ENCODE measurements at places on chromosomes 2 and 18.

DNA sequence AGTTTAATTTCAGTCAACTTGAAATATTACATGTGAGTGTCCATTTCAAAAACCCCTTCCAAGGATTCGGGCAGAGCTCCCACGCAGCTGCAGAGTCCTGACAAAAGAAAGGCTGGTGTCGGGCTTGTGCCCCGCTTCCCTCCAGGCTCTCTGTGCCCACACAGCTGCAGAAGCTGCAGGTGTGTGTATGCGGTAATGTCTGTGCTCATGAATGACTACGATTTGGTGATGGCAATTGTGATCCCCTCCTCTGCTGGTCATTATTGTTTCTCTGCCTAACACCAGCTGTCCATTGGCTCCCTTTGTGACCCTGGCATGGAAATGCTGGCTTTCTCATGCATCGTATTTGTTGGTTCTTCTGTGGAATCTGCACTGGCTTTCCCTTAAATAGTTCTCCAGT, 224.8 kb downstream of the NUP35 start:
- DNase-seq: no peak

DNA sequence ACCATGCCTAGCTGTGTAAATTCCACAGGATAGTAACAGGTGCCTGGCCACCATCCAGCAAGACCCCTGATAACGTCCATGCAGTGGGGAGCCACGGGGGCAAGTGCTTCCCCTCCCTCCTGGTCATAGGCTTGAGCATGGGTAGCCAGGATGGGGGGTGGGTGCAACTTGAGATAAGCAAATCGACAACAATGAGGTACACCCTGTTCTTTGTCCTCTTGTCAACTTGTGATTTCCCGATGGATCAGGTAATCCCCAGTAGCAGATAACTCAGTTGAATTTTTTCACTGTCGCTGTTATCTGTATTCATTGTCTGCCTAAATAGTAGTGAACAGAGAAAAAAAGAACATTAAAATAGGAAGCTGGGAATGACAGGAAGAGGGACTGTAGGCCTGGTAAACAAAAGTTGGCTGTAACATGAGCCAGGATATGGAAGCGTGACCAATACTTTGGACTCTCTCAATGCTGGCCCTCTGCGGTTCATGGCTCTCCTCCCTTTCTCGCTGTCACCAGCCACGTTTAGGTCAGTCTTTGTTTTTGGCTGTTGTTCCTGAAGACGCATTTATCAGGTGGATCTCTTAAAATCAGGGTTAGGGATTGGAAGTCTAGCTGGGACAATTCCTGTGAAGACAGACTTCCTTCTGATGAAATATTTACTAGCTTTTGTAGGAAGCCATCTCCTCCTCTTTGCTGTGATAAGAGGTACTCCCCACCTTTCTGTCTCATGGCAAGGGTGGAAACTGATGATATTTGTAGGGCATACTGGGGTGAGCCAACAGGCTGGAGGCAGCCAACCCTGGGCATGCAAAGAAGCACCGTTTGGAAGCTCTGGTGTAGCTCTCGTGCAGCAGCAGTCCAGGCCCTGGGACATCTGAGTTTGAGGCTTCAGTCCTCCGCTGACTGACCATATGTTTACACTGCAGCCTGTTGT, 42.4 kb downstream of the TCF7L1 start:
- no peak for DNase-seq

DNA sequence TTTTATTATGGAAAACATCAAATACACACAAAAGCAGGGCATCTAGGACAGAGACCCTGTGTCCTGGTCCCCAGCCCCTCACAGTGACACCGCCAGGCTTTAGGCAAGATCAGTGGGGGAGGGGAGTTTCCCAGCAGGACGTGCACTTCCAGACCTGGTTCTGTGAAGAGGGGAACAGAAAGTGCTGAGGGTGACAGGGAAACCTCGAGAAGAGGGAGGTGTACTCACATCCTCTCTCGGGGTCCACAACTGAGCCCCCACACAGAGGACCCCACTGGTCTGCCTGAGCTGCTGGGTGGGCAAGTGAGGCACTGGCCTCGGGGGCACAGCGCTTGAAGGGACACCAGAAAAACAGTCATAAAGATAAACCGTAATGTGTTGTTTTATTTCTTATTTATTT, 4.4 kb upstream of the GPR35 start:
- no peak for DNase-seq

GRCh38 chr2:166897666-166898065, 9.4 kb downstream of the XIRP2 start:
- no peak for DNase-seq

GRCh38 chr18:28831476-28831875, 654.5 kb upstream of the CDH2 start:
- DNase-seq: no peak

- DNase-seq: no peak
Observed at GRCh38 chr2:175937216-175937615, 64.9 kb downstream of the LNPK start.

DNA sequence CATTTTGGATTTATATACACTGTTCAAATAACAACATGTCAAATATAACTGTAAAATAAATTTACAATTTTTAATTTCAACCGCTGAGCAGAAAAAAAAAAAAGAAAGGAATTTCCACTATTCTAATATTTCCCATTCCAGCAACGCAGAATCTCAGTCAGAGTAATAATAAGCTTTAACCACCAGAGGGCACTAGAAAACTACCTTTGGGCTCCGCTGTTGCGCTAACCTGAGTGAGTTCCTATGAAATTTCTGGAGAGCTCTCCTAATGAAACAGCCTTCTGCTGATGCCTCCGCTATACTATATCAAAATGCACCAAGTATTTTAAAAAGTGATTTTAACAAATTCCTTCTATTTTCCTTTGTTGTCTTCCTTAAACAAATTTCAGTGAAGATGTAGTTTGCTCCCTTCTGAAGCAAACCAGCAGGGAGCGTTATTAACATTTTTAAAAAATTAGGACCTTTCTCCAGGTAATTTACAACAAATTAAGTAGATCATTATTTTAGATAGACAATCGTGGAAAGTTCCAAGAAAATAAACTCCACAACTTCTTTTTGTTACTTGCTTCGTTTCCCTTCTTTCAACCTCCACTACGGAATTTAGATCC, 23.0 kb downstream of the ERMN start:
- DNase-seq: peak; percentile 68

- no peak for DNase-seq
Observed at GRCh38 chr18:28114472-28114871, 62.5 kb downstream of the CDH2 start.

DNA sequence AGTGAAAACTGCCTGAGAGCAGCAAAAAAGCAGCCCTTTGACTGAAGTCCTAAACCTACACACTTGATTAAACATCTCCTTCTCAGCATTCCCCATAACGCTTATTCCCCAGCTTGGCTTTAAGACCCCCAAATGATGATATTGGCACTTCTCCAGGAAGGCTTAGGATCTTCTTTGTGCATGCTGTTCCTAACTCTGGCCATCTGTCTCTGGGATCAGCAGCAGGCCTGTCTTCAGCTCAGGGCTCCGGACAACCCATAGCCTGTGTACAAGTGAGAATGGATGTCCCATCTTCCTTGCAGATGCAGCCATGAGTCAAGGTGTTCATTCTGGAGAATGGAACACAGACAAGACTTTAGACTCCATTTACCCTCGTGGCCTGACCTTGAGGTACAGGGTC, 81.6 kb upstream of the TMEM17 start:
- DNase-seq: no peak
